Chondrocyte (in vitro differentiated cells): ENCODE measurements at places on chromosomes 12 and 14.

DNA sequence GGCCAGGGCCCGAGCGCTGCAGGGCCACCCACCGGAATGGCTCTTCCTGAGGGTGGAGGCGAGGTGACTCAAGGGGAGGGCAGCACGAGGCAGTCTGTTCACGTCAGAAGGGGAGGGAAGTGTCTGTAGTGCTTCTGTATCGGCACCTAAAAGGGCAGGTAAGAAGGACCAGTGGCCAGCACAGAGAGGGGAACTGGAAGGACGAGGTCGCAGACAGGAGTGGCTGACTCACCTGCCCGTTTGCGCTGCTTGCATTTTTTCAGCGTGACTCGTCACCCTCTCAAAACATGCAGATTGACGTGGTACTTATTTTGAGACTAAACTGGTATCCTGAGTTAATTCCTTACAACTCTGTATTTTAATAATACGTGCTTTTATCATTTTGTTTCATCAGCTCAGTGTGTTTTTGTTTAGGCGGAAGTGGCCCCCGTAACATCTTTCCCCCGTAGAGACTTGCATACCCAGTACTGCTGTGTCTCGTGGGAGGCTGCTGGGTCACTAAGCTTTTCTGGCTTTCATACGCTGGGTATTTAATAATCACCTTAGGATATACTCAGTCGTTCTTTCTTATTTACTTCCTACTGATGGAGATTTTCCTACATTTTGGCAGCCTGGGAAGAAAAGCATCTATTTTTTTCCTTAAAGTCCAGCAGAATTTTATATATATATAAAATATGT, 26.4 kb downstream of the SFSWAP start:
- no peak for DNase-seq

DNA sequence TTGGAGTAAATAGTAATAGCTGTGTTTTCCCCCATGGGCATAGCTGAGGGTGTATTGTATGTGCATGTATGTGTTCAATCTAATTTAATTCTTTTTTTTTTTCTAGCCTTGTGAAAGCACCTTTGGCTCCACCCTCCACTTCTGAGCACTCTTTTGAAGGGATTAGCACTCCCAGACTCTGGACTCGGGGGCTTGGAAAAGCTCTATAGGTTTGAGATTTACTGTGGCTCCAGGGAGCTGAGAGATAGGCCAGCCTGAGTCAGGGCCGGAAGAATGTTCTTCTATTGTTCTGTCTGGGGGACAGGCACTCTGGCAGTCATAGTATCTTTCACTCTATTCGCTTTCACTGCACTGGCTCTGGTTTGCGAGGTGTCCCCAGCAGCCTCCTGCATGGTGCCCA, 540.0 kb upstream of the TBX3 start:
- no peak for DNase-seq

- DNase-seq: no peak
Measured at GRCh38 chr14:63508033-63508432, 35.1 kb downstream of the PPP2R5E start.

- DNase-seq: no peak
Measured at GRCh38 chr14:52310541-52310940, 3.6 kb upstream of the PTGER2 start.

DNA sequence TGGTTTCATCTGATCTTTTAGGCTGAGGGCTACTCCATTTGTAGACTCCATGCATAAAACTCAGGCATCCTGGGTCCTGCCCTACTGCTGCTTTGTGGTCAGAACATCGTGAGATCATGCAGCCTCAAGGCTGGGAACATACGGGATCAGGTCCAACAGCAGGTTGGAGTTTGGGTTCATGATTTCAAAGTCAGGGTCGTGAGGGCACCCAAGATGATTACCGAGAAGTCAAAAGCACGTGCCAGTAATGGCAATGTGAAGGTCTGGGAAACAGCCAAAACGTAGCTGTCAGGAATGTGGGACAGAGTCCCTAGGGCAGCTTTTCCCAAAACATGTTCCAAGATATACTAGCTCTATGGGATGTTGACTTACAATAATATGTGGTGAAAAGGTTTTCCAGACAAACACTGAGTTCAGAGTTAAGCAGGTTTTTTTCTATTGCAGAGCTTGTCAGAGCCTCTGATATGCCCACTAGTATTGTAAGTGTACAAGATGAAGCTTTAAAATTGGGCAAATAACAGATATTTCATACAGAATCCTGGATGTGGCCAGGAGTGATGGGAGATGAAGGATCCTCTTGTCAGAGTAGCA, 130.3 kb upstream of the DNM1L start:
- DNase-seq: no peak

- DNase-seq: no peak
Measured at GRCh38 chr12:122732170-122732569, 1.5 kb upstream of the HCAR1 start.

DNA sequence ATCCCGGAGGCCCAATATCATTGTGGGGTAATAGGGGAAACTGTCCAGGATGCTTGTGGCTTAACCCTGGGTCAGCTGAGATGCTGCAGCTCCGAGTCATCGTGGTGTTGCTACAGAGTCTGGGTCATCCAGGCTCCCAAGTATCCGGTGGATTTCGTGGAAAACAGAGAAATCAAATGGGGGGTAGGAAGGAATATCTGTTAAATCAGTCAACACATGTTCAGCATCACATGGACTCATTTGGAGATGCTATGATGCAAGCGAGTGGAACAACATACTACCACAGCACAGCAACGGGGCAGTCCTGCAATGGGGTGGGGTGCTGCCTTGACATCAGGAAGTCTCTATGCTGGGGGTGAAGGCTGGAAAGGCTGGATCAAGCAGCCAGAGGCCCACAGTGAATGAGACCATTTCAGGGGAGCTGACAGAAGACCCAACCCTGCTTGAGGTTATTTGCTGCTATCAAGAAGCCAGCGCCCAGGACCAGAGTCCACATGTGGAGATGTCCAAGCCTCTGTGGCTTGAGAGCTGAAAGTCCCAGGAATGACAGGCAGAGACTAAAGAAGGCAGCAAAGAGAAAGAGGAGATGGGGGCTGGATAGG, 22.9 kb downstream of the VDR start:
- DNase-seq: no peak

GRCh38 chr12:92552412-92553108, 150.2 kb upstream of the PLEKHG7 start:
- DNase-seq: no peak
